ENCODE measurements at places on chromosomes 2 and 18. TPM values are rescaled to one million over a fixed set of nuclear protein-coding genes. Genes with fewer than 3 reads are reported as not detected.

DNA sequence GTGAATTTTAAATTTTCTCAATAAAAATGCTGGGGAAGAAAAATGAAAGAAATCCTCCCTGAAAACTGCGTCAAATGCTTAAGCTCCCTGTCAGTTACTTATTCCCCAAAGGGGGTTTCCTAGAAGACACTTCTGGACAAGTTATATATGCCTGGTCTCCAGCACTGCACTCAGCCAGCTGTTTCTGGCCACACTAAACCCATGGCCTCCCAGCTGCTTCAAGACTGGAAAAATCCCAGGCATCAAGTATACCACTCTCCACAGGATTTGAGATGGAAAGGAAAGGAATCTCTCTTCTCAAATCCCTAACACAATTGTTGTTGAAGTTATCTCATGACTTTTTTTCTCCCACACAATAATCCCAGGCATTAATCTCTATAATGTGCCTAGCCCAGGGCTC, 245.7 kb downstream of the NBAS start:
- DNase-seq, result no peak

SOCS6 gene
- 20.8 TPM for total RNA-seq

DNA sequence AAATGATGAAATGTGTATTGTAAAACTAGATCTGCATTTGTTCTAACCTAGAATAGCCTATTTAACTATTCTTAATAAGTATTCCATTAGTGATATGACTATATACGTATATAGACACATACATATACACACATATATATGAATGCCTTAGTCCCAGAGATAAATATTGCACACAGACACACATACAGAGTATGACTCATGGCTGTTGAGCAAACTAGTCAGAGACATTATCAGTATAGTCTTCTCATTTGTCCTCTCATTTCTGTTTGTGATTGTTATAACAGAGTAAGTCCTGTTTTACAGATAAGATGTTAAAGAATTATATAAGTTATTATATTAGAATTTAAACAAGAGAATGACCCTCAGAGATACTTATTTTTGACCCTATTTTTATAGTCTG, 202.5 kb downstream of the CCDC102B start:
- no peak for DNase-seq

- no peak for DNase-seq
Measured at GRCh38 chr18:9191658-9192256, 55.2 kb downstream of the ANKRD12 start.

ALLC gene
- total RNA-seq, result not detected

ZNF2 gene
- total RNA-seq, result 1.4 TPM

UGT1A3 gene
- total RNA-seq, result not detected

DNA sequence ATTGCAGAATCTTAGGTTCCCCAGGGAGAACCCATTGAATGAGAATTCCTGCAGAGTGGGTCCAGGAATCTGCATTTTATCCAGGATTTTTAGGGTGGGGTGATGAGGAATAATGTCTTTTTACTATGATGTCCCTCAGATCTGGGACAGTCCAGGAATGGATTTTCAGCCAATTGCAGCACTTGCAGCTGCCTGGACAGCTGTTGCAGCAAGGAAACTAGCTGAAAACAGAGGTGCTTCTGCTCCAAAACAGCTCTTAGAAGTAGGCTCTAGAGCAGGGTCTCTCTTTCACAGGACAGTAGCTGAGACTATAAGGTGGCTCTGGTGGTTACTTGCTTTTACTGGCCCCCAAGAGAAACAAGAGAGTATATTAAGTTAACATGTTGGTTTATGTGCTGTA, 9.1 kb downstream of the GLI2 start:
- no peak for DNase-seq

SPP2 gene
- not detected for total RNA-seq

- DNase-seq, result peak; percentile 86
Measured at GRCh38 chr2:39994151-39994550, 215.1 kb upstream of the THUMPD2 start.

LBX2 gene
- total RNA-seq, result not detected

DNA sequence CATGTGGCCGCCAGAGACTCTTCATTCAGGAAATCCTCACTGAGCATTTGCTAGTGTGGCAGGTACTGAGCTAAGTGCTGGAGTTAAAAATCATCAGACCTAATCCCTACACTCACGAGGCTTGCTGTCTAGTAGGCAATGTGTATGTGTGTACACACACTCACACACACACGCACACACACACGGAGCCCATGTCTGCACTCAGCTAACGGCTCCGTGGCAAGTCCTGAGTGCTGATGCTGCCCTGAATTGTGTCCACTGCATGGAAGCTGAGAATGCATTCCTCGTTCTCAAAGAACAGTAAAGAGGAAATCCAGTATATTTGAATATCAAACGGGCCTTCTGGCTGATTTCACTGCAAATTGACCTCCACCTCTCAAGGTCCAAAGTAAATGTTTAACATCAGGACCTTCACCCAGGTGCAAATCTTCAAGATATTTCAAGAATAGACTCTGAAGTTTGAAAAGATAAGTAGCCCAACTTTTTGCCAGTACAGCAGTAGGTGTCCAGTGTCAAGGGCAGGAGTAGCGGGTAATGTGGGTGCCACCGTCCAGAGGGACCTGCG, 136.1 kb upstream of the TTC39C start:
- DNase-seq, result no peak

ETAA1 gene
- 12.1 TPM for total RNA-seq

DNA sequence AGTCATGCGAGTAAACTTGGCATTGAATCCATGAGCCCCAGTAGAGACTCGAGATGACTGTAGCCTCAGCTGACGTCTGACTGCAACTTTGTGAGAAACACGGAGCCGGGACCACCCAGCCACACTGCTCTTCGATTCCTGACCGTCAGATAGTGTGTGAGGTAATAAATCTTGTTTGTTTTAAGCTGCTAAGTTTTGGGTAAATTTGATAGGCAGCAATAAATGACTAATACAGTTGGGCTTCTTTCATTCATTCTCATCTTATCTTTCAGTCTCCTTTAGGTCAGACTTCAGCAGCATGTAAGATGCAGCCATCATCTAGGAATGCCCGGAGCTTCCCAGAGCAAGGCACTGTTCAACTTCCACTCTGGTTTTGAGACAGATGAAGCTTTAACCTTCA, 8.0 kb upstream of the KLHL29 start:
- DNase-seq, result no peak

GRCh38 chr18:71020342-71021029, 731.6 kb downstream of the SOCS6 start:
- peak; percentile 23 for DNase-seq

LTBP1 gene
- total RNA-seq, result 34.0 TPM

SNED1 gene
- total RNA-seq, result 0.66 TPM

ST8SIA5 gene
- 0.04 TPM for total RNA-seq

DCDC2C gene
- not detected for total RNA-seq

- DNase-seq, result no peak
Measured at GRCh38 chr2:68689553-68690537, 44.8 kb upstream of the ARHGAP25 start.

- no peak for DNase-seq
Measured at GRCh38 chr2:119455066-119455718, 23.5 kb downstream of the TMEM37 start.

- peak; percentile 58 for DNase-seq
Measured at GRCh38 chr18:61569176-61569892, 236.1 kb downstream of the CDH20 start.

DNA sequence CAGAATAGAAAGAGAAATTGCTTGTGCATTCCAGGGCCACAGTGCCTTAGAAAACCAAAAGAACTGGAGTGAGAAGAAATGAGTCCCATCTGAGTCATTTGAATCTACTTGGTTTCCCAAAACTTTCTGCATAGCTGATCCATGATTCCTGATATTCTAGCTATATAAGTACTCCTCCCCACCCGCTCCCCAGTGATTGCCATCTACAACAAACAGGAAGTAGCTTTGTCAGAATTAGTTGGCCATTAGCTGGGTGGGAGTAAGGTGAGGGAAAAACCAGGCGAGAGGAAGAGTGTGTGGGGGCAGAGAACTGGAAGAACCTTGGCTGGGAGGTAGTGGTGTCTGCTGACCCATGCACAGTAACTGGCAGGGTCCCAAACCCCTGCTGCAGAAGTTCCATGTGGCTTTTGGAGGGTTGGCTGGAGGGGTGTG, 122.1 kb downstream of the ACAA2 start:
- DNase-seq, result peak; percentile 81

DNA sequence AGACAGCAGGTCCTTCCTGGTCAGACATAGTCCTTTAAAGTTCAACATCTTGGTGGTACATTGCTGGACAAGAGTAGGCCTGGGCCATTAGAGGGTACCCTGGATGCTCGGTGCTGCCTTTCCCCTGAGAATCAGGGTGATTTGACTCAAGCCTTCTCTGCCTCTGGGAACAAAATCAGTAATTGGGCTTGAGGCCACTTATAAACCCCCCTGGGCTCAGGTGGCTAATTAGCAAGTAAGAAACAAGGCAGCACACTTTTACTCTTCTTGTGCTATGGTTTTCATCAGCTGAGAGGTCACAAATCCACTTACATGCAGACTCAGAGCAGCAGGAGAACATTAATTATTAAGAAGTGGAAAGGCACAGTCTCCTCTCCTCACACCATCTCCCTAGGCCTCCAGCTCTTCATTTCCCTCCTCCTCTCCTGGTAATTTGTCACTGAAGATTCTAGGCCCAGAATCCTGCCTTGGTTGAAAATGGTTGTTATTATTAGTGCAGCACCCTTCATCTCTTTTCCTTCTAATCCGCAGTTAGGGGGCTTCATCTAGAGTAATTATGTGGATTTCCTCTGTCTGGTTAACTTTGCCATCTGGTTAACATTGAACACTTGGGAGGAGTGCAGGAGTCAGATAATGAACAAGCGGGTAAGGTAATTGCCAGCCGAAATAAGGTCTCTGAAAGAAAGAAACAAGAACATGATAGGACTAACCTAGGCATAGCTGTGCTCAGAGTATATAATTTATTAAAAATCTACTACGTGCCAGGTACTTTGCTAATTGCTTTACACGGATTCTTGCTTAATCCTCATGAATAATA, 29.7 kb upstream of the CASP10 start:
- no peak for DNase-seq

- DNase-seq, result no peak
Measured at GRCh38 chr2:72127401-72128058, 20.1 kb downstream of the CYP26B1 start.

COBLL1 gene
- 3.6 TPM for total RNA-seq

PKDCC gene
- total RNA-seq, result 1.9 TPM

DNA sequence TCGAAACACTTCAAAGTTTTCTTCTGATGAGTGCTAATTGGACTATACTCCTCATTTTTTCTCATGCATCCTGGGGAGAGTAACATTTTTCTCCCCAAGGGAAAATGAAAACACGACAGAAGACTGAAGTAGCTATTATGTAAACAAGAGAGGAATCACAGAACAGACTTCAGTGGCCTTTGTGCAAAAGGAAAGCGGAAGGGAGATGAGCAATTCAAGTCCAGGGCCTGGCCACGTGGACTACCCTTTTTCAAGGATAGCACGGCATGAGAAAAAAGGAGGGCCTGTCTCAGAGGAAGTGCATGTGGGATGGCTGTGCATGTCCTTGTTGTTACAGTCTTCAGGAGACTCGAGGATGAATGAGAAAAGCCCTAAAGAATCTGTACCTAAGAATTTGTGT, 43.8 kb upstream of the KCNE4 start:
- DNase-seq, result no peak

DNA sequence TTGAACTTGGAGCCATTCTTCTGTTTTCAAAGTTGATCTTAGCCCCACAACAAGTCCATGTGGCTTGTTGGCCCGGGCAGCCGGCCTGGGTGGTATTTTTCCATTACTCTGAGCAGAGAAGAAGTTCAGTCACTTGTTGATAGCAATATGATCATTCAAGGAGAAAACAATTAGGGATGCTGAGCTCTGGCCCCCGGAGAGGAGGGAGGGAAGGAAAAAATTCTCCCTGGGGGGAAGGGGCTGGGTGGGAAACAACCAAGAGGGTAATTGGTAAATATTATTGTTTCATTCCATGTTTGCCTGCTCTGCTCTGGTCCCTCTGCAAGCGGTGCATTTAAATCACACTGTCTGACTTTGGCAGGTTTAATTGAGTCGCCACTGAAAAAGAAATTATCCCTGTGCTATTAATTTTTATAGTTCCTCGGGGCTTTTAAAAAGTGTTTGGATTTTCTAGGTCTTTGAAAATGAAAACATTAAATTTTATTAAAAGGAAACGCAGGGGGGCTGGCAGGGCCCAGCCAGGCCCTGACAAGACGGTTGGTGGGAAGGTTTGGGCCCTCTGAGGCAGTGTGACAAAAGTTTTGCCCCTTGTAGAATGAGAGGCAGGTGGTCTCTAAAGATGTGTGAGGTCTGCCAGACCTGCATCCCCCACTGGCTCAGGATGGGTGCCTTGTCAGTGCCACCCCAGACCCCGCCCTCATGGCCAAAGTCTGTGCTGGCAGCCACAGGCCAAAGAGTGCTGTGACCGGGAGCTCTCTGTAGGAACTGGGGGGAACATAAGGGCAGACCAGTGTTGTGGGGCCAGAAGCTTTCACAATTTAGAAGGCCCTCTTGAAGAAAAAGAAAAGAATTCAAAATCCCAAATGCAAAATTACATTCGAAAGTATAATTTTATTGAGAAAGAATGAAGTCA, 52.5 kb upstream of the SLC14A2 start:
- no peak for DNase-seq

KLHL30 gene
- not detected for total RNA-seq

DNA sequence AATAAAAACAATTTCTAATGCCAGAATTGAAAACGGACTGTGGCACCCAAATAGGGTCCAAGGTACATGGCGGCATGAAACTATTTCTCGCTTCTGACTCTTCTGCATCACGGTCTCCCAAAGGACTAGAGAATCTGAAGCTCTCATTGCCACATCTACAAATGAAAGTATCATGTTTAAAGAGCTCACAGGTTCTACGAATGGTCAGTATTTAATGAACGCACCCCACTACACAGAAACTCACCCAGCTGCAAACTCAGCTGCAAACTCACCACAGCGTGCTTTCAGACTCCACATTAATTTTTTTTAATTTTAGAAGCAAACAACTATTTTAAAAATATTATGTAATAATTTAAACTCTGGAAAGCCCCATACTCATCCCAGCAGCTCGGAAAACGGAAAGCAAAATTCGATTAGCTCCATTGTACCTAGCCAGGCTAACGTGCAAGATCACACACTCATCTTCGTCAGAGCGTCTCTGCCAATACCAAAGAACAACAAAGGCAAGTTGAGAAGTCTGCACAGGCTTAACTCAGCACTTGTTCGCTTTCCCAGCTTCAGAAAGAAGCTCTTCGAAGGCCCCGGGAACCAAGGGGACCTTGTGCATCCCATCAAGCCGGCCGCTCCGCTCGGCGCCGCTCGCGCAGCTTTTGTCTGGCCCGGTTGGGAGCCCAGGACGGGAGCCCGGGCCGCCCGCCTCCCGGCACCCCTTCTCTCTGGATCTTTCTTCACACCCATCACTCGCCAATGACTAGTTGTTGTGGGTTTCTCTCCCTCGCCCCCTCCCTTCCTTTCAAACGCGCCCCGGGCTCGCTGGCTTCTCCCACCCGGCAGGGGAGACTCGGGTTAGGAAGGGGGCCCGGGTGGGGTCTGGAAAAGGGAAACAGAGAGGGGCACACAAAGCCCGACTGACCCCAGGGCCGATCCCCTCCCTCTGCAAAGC, 785 bp downstream of the CLASP1 start:
- peak; percentile 56 for DNase-seq

DNA sequence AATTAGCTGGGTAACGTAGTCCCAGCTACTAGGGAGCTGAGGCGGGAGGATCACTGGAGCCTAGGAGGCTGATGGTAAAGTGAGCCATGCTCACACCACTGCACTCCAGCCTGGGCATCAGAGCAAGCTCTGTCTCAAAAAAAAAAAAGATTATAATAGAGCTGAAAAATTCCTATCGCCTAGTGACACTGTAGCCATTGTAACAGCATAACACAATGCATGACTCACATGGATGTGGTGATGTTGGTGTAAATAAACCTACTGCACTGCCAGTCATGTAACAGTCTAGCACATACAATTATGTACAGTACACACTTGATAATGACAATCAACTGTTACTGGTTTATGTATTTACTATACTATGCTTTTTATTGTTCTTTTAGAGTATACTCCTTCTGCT, 39.6 kb downstream of the MGAT4A start:
- DNase-seq, result peak; percentile 68

PRKAG3 gene
- not detected for total RNA-seq
